ENCODE measurements at places on chromosomes 13 and 19.

DNA sequence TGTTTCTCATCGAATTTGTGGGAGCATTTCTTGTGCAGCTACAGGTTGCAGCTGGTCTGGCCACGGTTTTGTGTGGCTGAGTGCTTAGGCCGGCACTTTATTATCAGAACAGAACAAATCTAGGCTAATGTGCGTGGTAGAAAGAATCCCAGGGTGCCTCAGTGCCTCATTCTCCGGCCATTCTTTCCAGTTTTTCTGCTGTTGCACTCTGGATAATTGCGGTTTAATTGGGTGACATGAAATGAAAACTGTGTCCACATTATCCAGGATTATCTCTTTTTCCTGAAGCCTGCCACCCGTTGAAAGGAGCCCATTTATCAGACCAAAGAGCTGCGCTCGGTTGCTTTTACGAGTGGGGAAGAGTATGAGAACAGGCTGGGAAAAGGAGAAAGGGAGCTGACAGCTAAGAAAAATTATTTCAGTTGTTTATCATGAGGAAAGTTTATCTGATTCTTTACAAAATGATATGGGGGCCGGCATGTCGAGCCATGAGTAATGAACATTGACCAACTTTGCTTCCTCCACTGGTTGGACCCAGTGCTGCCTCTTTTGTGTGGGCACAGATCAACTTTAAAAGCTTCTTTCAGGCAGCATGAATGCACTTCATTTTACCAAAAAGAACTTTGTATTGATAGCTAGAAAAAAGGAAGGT lies 117.0 kb upstream of the SOX21 start:
- no peak for DNase-seq

DNA sequence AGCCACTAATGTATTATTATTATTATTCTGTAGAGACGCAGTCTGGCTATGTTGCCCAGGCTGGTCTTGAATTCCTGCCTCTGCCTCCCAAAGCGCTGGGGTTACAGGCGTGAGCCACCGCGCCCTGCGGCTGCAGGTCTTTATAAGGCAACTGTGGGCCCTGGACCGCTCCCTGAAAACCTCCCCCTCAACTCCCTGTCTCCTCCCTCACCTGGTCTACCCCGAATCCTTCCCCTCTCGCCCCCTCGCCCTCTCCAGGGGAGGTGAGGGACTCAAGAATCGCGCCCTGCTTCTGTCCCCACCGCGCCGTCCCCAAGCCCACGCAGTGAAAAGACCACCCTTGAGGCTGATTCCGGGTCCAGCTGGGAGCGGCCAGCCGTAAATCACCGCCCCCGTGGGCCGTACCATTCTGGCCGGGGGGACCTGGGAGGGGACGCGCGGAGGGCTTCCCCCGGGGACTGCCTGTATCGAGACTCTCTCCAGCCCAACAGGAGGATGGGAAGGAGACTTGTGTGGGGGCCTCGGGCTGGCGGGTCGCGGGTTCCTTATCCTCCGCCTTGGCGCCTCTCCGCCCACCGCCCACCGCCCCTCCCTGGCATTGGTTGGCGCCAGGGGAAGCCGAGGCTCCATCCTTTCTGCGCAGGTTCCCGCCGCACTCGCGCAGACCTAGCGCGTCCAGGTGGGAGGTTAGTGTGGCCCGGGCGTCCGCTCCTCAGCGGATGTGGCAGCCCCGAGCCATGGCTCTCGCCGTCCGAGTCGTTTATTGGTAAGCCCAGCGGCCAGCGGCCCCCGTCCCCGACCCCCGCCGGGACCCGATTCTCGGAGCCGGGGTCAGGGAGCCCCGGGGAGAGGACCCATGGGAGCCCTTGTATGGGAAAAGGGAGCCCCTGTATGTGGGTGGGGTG lies at the start of gene SELENOW:
Gene SELENOW (plus strand): TSS at position 655 of the 905 bp plus-strand sequence. CDS start 83 bp downstream, at position 738.
- DNase-seq: peak; percentile 56

GRCh38 chr19:24004166-24004565 lies 82.8 kb upstream of the ZNF254 start:
- no peak for DNase-seq

DNA sequence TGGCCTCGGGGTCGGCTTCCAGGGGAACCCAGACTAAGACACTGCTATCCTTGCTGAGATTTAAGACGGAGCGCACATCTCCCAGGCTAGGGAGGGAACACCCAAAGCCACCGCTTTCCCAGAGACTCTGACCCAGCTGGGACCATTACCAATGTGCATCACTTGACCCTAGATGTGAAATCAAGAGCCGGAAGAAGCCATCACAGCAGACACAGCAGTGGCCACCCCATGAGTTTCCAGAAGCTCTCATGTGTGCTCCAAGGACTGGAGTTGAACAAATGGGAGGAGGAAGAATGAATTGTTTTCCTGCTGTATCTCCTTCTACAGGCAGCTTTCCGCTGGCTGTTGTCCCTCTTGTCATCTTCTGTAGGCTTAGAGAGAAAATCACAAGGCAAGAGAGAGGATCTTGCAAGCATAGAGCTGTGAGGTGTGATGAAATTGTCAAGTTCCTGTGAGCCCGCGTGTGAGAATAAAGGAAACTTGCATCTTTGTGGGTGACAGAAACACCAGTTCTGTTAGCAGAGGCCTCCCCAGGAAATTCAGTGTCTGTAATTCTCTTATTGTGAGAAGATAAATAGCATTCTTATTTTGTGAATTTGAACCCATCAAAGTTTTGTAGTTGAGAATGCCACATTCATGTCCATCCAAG lies 711.8 kb downstream of the UQCRFS1 start:
- DNase-seq: no peak

DNA sequence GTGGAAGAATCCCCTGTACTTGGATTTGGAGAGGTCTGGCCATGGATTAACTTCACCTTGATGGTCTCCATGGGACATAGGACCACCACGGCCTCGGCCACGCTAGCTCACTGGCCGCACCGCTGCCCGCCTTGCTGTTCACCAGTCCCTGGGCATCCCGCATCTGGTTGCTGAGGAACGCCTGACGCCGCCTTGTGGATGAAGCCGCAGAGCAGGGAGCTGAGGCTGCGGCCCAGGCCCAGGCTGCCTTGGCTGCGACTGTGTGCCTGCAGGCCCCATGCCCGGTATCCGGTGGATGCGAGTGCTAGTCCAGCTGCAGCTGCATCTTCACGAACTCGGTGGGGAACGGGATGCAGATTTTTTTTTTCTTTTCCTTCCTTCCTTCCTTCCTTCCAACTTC lies 1407.1 kb downstream of the UQCRFS1 start:
- DNase-seq: no peak

DNA sequence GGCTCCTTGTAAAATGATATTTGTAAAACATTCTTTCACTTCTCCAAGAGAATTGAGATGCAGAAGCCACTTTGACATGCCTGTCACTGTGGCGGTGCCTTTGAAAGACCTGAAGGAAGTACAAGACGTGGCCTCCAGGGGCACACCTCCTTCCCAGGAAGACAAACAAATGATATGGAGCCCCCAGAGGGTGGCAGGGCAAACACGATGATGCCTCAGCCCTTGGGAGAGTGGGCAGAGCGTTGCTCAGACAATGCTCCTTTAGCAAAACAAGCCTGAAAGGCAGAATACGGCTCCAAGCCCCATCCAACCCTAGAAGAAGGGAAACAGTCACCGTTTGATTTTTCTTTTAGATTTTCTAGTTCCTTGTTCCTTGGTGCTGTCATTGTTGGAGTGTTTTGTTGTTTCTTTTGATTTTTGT lies 9.2 kb upstream of the ATP12A start:
- DNase-seq: no peak

DNA sequence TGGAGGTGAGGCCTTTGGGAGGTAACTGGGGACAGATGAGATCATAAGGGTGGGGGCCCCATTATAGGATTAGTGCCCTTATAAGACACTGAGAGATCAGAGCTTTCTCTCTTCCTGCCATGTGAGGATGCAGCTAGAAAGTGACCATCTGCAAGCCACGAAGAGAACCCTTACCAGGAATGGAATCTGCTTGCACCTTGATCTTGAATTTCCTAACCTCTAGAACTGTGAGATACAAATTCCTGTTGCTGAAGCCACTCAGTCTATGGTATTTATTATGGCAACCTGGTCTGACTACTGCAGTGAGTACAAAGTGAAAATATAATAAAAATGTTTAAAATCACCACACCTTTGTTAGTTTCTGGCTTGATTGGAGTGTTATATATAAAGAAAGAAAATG lies 388.0 kb downstream of the LMO7 start:
- no peak for DNase-seq

DNA sequence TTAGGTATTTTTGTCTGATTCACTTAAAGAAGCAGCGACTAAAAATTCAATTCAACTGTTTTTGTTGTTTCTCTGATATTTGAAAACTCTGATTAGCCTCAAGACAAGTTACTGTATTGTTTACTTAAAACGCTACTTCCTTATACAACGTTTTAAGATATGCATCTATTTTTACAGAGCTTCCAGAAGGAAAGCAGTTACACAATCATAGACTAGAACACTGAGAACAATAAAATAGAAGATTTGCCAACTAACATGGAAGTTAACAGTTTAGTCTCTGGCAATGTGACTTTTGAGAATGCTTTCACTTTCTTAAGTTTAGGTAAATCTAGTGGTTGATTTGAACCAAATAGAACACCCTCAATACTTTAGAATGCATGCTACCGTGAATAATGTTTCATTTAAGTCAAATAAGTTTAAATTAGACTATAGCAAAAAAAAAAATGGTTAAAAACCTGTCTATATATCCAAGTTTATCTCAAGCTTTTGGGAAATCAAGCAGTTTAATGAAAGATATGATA lies 614.8 kb downstream of the DACH1 start:
- no peak for DNase-seq

Data from T-helper 2 cell (primary cell).